ENCODE measurements at places on chromosomes 11 and 22.

GRCh38 chr11:9575260-9576240, 2.1 kb downstream of the WEE1 start:
- DNase-seq = no peak

DNA sequence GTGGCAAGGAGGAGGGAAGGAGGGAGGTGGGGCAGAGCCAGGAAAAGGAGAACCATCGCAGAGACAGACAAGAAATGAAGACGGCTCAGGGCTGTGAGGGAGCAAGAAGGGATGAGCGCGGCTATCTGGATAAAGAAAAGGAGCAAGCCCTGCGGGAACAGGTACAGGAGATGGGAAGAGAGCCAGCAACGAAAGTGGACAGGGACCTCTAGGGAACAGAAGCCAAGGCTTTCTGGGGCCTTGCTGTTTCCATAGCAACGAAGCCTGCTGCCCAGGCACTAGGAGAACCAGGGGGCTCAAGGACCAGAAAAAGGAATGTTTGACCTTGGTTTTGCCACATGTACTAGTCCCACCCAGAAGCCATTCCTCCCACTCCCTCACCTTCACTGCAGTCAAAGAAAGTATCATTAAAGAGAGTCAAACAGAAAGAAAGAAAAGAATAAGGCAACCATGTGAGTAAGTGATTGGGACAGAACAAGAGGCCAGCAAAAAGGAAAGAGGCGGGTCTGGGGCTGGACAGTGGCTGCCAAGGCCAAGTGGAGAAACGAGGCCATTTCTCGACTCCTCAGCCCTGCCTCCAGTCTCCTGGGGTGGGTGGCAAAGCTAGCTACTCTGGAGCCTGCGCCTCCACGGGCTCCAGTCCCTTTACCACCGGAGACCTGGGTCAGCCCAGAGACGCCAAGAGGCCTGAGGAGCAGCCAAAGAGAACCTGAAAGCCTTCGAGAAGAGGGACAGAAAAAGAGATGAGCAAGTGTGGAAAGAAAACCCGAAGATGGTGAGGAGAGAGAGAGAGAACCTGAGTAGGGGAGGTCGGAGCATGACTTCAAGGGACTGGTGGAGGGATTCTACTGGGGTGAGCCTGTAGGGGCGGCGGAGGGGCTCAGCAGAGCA, 35.1 kb downstream of the NRXN2 start:
- DNase-seq = no peak

DNA sequence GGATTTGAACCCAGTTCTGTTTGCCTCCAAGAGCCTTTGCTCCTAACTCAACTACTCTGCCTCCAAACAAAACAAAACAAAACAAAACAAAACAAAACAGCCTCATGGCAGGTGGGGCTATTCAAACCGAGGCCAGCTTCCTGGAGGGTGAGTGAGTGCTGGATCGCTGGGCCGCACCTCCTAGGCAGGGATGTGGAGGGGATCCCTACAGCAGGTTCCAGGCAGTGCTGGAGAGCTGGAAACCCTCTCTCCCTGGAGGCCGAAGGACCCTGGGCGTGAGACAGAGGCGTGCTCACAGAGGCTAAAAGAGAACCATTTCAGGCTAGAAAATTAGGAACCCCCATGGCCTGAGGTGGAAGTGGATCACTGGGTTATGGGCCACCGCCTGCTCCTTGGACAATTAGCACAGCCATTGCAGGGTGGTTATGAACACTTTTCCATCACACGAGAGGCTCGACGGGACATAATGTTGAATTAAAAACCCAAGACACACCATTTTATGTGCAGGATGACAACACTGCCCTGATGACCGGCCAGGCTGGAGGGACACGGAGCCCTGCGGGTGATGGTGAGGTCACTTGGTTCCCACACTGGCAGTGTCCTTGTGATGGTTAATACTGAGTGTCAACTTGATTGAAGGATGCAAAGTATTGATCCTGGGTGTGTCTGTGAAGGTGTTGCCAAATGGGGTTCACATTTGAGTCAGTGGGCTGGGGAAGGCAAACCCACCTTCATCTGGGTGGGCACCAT, 35.2 kb downstream of the SHISAL1 start:
- no peak for DNase-seq

- no peak for DNase-seq
These were observed 2.2 kb downstream of the YIF1A start for GRCh38 chr11:66286699-66287098.

DNA sequence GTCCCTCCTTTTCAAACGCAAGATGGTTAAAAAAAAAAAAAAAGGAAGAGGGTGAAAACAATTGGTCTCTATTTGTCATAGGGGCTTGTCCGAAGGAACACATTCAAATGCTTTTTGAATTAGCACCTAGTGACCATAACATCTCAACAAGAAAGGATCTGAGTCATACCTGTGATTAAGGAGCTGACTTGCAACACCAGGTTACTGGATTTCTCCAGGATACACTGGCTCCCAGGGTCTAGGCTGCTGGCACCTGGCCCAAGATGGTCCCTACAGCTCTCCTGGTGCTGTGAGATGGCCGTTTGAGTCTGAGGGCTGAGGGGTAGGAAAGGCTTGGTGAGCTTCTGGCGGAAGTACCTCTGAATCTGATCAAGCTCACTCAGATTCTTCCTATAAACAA, 28.4 kb upstream of the UCP3 start:
- no peak for DNase-seq

- no peak for DNase-seq
These were observed 34.2 kb upstream of the EHF start for GRCh38 chr11:34586488-34587281.

DNA sequence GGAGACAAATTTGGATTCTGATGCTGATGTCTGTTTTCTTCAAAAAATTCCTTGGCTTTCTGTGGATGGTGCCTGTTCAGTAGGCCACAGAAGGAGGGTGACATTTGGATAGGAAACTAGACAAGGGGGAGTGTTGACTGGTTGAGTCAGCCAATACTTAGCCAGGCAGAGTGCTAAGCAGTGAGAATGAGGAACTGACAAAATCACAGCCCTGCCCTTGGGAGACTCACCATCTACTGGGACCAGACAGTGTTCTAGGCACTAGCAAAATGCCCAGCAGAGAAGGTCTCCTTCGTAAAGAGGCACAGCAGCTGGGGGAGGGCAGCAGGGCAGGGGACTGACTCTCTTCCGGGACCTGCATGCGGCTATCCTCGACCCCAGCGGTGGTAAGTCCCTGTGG, 190.2 kb downstream of the DSCAML1 start:
- DNase-seq = no peak

DNA sequence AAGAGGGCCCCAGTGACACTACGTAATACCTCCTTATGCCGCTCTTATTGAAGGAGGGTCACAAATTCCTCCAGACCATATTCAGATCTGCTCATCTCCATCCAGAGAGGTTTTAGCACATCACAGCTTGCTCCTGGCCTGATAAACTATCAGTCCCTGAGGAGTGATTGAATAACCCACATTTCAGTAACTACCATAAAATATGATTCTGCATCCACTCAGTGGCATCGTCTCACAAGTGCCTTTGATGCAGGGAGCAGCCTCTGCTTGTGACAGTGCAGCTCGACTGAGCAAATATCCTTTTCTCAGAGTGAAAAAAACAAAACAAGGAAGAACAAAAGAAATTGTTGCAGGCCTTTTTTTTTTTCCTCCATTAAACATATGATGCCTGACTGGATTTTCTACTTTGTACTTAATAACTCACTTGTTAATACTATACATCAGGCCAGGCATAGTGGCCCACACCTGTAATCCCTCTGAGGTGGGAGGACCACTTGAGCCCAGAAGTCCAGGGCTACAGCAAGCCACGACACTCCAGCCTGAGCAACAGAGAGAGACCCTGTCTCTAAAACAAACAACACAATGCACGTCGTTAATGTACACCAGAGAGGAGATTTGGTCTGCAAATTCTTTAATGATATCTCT, 64.5 kb downstream of the DDX10 start:
- no peak for DNase-seq

DNA sequence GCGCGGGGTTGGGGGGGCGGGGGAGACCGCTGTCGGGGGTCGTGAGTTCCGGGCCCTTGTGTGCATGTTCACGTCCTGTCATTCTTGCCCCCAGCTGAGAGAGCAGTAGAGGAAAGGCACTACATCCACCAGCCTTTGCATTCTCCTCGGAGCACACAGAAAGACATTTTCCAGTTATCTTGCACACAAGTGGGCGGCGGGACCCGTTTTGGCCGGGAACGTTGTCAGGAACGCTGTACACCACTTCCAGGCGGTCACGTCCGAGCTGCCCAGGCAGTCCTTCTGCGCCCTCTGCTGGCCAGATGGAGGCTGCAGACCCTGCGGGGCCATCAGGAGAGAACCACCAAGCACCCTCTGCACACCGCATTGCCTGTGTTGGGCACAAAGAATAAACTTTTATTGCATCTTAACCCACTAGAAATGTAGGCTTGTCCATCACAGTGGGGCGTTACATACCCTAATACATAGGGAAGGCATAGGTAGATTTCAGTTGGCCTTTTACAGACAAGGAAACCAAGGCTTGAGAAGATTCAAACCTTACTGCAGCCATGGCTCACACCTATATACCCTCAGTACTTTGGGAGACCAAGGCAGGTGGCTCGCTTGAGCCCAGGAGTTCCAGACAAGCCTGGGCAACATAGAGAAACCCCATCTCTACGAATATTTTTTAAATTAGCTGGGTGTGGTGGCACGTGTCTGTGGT, 2.8 kb upstream of the CDKN1C start:
- DNase-seq = peak; percentile 89

DNA sequence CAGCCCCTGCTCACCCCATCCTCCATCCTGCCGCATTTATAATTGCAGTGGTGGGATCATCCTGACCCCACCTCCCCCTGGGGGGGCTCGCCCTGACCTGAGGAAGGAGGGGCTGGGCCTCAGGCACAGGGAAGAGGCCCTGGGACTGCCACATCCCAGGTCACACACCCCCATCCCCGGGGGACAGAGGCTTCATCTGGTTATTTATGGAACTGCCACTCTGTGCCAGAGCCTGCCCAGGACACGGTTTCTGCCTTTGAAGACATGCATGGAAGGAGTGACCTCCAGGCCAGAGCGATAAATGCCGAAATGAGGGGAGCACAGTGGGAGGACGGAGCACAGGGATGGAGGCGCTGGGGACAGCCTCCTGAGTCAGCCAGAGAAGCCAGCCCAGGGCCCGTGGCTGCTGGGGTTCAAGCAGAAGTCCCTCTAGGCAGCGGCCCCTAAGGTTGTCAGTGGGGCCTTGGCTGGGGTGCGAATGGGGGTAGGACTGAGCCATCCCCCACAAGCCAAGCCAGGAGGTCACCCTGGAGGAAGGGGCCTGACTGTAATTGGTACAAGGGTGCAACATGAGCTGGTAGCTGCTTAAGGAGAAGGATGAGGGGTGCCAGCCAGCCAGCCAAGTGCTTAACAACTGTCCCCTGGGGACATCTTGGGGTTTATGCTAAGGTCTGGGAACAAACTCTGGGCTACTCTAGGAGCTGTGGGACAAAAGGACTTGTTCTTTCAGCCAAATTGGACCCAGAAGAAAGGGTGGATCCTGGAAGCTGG, 51.4 kb upstream of the SHISAL1 start:
- DNase-seq = no peak

DNA sequence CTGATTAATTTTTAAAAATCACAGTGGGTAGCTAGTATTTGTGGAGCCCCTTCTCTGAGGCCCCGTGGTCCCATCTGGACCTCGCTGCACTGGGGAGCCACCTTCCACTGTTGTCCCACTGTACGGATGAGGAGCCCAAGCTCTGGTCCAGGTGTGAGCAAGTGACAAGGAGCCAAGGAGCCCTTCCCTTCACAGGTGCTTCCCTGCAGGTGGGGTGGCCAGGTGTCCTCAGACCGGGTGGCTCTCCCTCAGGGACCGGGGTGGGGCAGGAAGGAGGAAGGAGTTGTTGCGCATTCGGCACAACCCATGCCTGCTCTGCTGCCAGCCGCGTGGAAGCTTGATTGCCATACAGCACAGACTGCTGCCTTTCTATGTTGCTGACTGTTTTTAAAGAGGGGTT, 10.4 kb upstream of the SEPTIN5 start:
- DNase-seq = no peak

- no peak for DNase-seq
These were observed 11.0 kb upstream of the CERK start for GRCh38 chr22:46748908-46749675.

GRCh38 chr11:61065955-61066638, 36.2 kb upstream of the CD5 start:
- no peak for DNase-seq

- no peak for DNase-seq
These were observed 34.6 kb upstream of the GNAZ start for GRCh38 chr22:23035557-23036277.

- no peak for DNase-seq
These were observed 114.4 kb upstream of the ANO1 start for GRCh38 chr11:69963533-69964246.

DNA sequence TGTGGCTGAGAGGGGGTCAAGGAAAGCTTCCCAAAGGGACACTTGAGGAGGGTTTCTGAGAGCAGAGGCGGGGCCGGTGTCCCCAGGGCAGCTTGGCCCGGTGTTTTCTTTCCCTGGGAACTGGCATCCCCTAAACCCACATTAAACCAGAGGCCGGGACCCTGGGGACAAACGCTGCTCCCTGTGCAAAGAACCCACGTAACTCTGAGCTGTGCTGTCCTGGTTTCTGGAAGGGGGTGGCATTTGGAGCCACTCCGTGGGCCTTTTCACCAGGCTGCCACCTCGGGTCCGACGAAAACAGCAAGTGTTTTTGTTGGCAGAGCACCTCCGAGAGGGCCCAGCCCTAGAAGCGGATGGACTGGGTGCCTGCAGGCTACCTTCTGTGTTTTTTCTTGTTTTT, 100.2 kb upstream of the ANO1 start:
- no peak for DNase-seq
